NCI-H2029 (cell line): ENCODE measurements at places on chromosomes 13 and 19.

GRCh38 chr19:28170066-28170465, 1042.9 kb downstream of the UQCRFS1 start:
- DNase-seq, result peak; percentile 86

DNA sequence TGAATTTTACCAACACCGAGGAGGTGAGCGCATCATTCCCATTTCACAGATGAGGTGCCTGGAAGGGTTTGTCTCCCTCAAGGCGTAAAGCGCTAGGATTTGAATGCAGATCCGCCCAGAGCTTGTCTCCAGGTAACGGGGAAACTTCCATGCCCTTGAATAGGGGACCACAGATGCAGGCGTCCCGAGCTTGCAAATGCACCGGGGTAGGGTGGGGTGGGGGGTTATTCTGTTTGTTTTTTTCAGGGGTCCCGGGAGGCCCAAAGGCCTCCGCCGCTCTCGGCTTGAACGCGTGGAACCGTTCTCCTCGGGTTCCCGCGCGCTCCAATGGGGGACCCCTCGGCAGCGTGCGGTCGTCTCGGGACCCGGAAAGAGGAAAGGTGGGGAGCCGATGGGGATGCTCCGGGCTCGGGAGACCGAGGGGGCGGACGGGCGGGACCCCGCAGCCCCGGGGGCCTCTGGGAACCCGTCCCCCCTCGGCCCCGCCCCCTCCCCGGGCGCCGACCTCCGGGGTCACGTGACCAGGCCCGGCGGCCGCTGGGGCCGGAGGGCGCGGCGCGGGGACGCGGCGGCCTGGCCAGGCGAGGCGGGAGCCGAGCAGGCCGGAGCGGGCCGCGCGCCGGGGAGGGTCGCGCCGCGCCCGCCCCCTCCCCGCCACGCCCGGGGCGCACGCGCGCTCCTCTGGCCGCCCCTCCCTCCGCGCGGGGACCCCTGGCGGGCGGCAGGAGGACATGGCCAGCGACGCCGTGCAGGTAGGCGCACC, at the start of gene PKN1:
PKN1 (plus strand) TSS at position 516 of the 763 bp plus-strand sequence; CDS start at position 732, 216 bp downstream.
- peak; percentile 61 for DNase-seq

GRCh38 chr19:29508181-29508580, 17.6 kb upstream of the VSTM2B start:
- no peak for DNase-seq

DNA sequence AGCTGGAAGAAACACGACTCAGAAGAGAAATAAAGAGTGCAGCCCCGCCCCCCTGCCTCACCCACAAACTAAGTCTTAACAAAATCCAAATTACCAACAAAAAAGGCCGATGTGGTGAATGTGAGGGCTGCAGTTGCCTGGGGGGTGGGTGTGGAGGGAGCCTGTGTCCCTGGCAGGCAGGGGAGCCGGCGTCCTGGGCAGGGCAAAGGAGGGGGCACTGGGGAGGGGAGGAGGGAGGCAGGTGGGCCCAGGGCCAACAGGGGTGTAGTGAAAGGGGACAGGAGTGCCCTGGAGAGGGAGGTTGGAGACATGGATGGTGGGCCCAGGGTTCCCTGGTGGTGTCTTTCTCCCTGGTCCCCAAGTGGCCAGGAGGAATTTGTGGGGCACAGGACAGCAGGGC, 4.0 kb downstream of the IRGC start:
- DNase-seq, result no peak

GRCh38 chr13:43908156-43909126, 28.7 kb downstream of the LACC1 start:
- no peak for DNase-seq

DNA sequence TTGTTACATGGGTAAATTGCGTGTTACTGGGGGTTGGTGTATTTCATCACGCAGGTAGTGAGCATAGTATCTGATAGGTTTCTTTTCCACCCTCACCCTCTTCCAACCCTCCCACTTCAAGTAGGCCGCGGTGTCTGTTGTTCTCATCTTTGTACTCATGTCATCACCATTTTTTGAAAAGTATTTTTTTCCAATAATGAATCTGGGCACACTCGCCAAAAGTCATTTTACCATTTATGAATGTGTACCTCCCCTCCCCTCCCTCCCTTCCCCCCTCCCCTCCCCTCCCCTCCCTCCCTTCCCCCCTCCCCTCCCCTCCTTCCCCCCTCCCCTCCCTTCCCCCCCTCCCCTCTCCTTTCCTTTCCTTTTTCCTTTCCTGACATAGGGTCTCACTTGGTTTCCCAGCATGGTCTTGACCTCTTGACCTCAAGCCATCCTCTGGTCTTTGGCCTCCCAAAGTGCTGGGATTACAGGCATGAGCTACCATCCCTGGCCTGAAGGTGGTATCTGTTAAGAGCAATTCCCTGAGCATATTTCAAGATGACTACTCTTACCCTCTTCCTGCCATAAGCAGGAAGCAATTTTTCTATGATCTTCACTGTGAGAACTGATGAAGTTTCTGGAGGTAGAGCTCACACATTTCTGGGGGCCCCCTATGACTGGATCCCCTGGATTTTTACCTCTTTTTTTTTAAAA, 15.7 kb downstream of the ZNF627 start:
- no peak for DNase-seq

- DNase-seq, result no peak
Observed at GRCh38 chr13:104632736-104633135, 1566.5 kb upstream of the SLC10A2 start.

GRCh38 chr19:18059297-18059696, 27.4 kb downstream of the IL12RB1 start:
- DNase-seq, result no peak

DNA sequence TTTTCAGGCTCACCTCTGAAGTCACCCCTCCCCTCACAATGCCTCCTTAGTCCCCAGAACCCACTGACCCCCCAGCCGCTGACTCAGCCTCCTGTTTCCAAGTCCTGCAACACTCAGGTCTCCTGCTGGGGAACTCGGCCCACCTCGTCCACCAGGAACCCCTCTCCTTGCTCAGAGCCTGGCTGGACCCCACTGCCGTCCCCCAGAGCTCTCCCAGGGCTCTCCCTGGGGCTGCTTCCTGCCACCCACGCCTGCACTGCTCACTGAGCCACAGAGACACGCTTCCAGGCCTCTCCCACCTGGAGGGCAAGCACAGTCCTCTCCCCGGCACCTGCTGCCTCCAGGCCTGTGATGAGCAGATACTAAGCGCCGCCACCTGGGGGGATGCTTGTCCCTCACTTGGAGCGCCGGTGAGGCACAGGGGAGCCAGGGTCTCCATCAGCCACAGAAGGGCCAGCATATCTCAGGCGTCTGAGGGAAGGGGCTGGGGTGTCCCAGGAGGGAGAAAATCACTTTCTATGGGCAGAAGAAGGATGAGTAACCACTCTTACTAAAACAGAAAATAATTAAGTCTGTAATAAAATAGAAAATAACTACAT, 53.8 kb downstream of the KLF2 start:
- no peak for DNase-seq

GRCh38 chr13:74372511-74372910, 238.3 kb upstream of the KLF12 start:
- no peak for DNase-seq

DNA sequence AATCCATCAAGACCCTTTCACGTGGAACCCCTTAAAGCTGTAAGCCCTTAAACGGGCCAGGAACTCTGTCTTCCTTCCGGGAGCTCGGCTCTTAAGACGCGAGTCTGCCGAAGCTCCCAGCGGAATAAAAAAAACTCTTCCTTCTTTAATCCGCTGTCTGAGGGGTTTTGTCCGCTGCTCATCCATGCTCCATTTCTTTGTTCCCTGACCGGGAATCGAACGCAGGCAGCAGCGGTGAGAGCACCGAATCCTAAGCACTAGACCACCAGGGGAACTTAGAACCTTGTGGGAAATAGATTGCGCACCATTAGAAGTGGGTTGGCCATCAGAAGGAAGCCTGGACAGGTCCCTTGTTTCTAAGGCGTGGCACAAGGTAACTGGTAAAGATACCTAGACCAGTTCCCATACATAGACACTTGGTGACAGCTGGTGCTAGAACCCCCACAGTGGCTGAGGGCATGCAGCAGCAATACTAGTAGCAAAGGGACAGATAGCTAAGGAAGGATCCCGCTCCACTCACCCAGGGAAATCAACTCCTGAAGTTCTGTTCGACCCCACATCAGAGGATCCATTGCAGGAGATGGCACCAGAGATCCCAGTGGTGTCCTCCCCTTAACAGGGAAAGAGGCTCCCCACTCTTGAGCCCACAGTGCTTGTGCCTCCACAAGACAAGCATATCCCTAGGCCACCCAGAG, 1.5 kb upstream of the RGCC start:
- DNase-seq, result no peak

DNA sequence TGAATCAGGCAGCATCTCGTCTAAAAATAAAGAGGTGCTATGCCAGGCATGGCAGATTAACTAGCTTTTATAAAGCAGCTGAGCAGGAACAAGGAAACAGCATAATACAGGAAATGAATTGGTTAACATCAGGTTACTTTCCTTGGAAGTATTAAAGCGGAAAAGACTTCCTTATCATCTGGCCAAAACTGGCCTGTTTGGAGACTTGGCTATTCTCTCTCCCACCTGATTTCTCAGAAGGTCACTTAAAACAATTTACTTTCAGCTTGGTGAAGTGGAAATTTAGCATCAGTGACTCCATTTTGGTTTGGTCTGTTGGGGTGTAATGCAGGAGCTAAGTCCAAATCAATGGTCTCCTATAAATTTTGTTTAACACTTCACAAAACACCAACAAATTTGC, 191.6 kb downstream of the NUFIP1 start:
- DNase-seq, result no peak

DNA sequence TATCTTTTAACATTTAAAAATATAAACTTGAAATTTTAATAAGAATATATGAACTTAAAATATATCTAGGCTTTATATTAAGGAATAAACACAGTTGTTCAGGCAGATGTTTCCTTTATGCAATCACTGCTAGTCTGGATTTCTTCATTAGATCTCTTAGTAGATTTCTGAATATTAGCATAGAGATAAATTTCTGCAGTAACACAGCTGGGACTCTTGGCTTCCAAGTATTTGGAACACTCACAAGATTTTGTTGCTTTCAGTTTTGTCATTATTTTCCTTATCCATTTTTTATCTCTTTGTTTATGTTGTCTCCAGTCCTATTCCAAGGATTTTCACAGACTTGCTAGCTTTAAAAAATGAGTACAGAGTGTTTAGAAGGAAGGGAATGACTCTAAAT, 857.1 kb downstream of the GPC5 start:
- DNase-seq, result no peak

GRCh38 chr13:78012046-78012445, 93.4 kb upstream of the EDNRB start:
- DNase-seq, result no peak

DNA sequence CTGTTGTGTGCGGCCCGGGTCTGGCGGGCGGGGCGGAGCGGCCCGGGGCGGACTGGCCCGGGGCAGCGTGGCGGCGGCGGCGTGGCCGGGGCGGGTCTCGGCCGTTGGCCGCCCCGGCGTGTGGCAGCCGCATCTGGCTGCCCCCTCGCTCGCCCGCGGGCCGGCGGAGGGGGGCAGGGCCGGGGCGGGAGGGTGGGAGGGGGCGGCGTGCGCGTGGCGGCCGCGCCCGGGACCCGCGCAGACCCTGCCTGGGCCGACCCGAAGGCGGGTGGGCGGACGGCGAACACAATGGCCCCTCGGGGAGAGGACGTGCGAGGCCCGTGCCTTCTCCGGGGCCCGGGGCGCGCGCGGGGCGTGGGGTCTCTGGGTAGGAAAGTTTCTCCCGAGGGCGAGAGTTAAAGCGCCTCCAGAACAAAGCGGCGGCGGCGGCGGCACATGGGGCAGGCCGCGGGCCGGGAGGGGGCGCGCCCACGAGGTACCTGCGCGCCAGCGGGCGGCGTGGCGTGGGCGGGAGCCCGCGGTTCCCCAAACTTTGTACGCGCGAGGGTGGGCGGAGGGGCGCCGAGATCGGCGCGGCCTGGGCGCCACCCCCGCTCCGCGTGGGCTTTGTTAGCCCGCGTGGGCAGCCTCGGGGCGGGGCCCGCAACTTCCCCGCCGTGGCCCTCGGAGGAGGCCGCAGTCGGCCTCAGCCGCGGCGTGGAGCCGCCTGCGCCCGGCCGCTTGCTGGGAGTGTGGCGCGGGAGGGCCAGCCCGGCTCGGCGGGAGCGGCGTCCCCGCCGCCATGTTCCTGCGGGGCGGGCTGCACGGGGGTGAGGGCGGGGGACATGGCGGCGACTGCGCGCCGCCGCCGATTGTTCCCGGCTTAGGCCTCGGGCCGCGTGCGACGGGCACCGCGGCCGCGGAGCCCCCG, 764 bp downstream of the MIR17HG start:
- DNase-seq, result no peak

GRCh38 chr13:82292334-82292733, 1589.9 kb downstream of the SLITRK1 start:
- DNase-seq, result no peak

DNA sequence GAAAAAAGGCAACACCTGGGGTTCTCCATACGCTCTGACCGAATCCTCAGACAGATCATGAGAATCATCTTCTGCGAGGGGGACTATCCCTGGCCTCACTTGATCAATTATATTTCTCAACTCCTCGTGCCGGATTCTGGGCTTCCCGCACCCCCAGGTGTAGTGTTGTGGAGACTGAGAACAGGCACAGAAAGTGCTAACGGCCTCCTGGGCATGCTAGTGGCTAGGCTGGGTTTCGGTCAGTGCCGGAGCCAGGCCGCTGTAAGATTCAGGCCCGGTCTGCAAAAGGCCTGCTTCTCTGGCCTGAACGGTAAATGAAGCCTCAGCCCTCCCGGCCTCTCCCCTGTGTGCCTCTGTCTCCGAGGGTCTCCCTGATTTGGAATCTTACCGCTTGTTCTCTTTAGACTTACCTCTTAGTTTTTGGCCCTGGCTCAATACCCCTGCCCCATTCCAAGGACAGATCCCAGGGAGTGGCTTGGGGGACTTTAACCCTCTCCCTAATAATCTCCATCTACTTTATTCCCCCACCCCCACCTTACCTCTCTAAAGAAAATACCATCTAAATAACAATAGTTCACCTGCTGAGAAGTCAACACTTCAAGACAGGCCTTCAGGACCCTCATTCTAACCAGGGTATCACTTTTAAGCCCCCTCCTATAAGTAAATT, 79.0 kb upstream of the MEDAG start:
- no peak for DNase-seq

- no peak for DNase-seq
Observed at GRCh38 chr13:31134039-31134711, 27.5 kb downstream of the HSPH1 start.

- DNase-seq, result no peak
Observed at GRCh38 chr19:39446365-39447084, 1.1 kb downstream of the SUPT5H start.

GRCh38 chr13:75825161-75825560, 189.0 kb downstream of the LMO7 start:
- DNase-seq, result no peak

- DNase-seq, result no peak
Observed at GRCh38 chr13:23752111-23753001, 136.8 kb downstream of the MIPEP start.

GRCh38 chr19:21586311-21587116, 81.1 kb downstream of the ZNF429 start:
- DNase-seq, result no peak

GRCh38 chr13:30796132-30796572, 60.8 kb downstream of the ALOX5AP start:
- no peak for DNase-seq
